ENCODE measurements at places on chromosomes 6 and 20.

DNA sequence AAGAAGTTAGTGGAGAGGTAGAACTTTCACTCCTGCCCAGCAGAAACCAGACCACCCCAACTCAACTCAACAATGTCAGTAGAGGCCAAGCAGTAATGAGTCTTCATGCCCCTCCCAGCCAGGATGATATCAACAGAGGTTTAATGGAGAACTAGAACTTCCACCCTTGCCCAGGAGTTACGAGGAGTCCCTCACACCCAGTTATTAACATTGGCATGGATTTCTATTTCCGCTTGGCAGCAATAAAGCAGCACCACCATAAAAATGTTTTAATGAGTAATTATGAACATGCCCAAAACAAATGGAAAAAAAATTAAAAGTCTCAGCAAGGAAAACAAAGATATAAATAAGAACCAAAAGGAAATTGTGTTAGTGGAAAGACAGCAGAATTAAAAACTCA, 40.7 kb upstream of the ID4 start:
- DNase-seq: no peak

DNA sequence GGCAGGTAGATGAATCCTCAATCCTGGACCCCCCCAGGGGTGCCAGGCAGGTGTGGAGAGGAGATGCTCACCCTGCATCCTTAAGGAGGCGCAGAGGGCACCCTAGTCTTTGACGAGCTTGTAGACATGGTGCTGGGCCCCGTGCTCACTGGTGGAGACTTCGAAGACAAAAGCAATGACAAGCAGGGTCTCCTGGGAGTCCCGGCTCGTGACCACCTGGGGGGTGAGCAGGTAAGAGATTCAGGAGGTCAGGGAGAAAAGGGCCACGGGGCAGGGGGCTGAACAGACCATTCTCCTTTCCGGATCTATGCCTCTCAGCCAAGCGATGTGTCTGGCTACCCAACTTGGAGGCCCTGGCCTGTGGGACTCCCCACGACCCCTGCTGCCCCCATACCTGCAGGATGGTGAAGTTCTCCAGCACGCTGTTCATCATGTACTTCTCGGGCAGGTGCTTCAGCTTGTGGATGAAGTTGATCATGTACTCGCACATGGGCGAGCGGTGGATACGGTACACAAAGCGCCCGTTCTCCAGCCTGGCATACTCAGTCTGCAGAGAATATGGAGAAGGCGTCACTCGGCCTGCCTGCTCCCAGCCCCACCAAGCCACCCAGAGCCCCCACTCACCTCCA, 6.9 kb downstream of the RPL10A start:
- no peak for DNase-seq

GRCh38 chr6:43532201-43532600, 15.3 kb downstream of the POLR1C start:
- DNase-seq: no peak

- DNase-seq: no peak
Measured at GRCh38 chr20:63265891-63266515, 6.6 kb upstream of the ARFGAP1 start.

- no peak for DNase-seq
Measured at GRCh38 chr6:73349311-73349710, 4.8 kb downstream of the DPPA5 start.

DNA sequence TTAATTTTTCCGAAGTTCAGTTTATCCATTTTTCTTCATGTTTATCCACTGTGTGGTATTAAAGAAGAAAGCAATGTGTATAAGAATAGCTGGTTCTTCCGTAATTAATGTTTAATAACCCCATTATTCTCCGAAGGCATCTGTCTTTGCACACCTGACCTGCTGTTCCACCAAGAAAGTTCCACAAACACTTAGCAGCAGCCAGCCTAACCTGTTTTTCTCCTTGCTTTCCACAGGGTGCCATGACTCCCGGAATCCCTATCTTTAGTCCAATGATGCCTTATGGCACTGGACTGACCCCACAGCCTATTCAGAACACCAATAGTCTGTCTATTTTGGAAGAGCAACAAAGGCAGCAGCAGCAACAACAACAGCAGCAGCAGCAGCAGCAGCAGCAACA, 7.4 kb downstream of the TBP start:
- no peak for DNase-seq

DNA sequence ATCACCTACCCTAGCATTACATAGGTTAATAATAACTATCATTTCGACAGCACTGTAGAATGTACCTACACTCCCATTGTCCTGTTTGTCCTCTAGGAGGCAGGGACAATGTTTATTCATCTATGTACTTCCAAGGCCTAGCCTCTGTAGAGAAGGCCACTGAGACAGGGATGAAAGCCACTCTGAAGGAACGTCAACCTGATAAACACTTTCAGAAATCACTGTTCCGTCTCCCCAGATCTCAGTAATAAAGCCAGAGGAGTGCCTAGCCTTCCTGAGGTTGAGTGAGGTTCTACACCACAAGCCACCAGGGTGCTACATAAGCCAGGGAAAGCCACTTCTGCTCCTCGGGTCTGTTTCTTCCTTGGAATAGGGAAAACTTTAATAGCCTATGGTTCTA, 44.8 kb downstream of the POPDC3 start:
- DNase-seq: no peak

GRCh38 chr20:41424546-41424945, 57.9 kb upstream of the EMILIN3 start:
- DNase-seq: no peak

- no peak for DNase-seq
Measured at GRCh38 chr6:36177166-36177565, 19.4 kb upstream of the BRPF3 start.

DNA sequence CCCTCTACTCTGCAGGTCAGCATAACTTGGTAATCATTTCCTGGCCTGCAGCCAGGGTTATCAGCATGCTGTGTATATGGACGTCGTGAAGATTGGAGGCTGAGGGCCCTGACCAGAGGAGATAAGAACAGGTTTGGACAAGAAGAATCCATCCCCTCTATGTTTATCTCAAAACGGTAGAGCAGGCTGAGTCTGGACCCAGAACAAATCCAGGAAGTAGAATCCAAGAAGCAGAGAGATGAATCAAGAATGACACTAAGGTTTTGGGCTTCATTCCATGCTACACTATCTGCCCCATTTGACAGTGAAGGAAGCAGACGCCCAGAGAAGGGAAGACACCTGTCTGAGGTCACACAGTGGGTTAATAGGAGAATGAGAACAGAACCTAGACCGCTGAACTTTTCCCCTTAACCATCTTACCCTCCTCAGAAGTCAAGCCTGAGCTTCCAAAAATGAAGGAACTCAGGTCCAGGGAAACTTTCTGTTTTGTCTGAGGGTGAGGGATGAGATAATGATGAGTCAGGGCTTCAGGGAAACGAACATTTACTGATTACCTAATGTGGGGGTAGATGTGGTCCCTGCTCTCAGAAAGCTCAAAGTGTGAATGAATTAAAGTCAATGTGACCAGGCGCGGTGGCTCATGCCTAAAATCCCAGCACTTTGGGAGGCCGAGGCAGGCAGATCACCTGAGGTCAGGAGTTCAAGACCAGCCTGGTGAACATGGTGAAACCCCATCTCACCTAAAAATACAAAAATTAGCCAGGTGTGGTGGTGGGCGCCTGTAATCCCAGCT, 9.4 kb upstream of the COMMD7 start:
- no peak for DNase-seq
